Head of caudate nucleus (tissue), 42 donors: ENCODE measurements at places on chromosomes 7 and 10.

DNA sequence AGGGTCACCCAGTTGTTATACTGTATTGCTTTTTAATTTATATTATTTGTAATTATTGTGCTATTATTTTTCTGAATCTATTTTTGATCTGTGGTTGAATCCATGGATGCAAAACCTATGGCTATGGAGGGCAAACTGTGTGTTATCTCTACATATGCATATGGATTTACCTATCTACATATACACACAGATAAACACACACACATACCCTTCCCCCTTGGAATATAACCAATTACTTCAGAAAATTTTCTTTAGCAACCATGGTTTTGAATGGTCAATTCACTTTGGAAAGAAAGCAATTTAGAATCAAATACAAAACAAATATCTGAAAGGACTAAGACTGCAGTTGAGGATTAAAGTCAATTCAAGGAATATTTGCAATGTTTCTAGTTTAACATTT is 39.1 kb downstream of the MTPN start:
- no peak for DNase-seq

GRCh38 chr10:6507311-6507710 is 72.8 kb downstream of the PRKCQ start:
- DNase-seq: peak; percentile 53

- DNase-seq: peak; percentile 30
Observed at GRCh38 chr10:132709471-132709951, 76.4 kb downstream of the NKX6-2 start.

- no peak for DNase-seq
Observed at GRCh38 chr7:139659922-139660316, 117.9 kb downstream of the HIPK2 start.

- peak; percentile 67 for DNase-seq
Observed at GRCh38 chr7:149714910-149715471, 58.4 kb downstream of the ZNF467 start.

DNA sequence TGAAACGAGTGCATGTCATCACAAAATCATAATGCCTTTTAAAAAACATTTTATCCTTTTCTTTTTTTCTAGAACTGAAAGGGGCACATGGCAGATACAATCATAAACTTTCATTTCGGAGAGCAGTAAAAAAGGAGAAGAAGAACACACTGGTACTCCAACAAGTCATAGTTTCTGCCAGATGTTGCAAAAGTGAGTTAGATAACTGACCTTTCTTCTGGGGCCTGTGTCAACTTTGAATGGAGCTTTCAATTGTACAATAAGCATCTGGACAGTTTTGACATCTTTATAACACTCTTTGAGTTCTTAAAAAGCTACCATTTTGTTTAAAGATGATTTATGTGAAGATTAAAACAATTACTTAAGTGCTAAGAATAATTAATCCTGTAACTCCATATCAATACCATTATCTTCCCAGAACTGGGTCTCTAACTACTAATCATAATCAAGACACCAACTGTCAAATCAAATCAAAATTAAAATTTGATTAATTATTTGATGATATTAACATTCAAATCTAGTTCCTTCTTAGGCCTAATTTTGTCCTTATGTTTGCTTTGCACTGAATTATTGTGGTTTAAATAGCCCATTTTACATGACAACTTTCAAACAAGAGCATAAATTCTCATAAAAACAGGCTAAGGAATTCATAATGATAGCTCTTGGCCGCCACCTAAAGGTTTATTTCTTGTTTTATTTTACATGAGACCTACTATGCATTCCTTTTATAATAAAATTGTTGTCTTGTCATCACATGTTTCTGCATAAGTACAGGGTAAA is 19.5 kb upstream of the ITGB8 start:
- DNase-seq: no peak

- peak; percentile 32 for DNase-seq
Observed at GRCh38 chr7:50653126-50653864, 88.1 kb upstream of the DDC start.

GRCh38 chr7:155769701-155770100 is 42.6 kb downstream of the SHH start:
- peak; percentile 33 for DNase-seq

GRCh38 chr7:128909625-128910568 is 612 bp downstream of the KCP start:
- no peak for DNase-seq

GRCh38 chr7:85074992-85075391 is 111.9 kb downstream of the SEMA3D start:
- DNase-seq: no peak

DNA sequence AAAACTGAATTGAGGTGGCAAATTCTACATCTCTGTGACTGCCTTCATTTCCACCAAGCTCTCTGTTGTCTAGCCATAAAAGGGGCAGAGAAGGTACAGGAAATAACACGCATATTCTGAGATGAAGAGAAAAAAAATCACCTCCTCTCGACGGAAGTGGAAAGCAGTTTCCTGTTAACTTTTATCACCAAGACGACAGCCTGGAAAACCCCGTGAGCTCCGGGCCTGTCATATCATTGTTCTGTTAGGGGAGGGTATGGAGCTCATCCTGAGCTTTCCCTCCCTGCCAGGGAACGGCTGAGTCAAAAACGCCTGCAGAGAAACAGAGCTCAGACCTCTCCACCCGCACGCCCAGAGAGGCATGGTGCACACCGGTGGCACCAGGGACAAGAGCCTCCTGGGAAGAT is 200.3 kb downstream of the PRPF18 start:
- DNase-seq: peak; percentile 58

- no peak for DNase-seq
Observed at GRCh38 chr7:133583545-133584171, 330.8 kb downstream of the EXOC4 start.

GRCh38 chr7:115096262-115096661 is 174.4 kb downstream of the MDFIC start:
- no peak for DNase-seq

DNA sequence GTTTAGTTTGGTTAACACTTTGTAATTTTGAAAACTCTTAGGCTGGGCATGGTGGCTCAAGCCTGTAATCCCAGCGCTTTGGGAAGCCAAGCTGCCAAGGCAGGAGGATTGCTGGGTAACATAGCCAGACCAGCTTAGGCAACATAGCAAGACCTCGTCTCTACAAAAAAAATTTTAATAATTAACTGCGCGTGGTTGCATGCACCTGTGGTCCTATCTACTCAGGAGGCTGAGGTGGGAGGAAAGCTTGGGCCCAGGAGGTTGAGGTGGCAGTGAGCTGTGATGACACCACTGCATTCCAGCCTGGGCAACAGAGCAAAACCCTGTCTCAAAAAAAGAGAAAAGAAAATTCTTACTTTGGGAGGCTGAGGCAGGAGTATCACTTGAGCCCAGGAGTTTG is 18.2 kb downstream of the MYOZ1 start:
- DNase-seq: no peak

DNA sequence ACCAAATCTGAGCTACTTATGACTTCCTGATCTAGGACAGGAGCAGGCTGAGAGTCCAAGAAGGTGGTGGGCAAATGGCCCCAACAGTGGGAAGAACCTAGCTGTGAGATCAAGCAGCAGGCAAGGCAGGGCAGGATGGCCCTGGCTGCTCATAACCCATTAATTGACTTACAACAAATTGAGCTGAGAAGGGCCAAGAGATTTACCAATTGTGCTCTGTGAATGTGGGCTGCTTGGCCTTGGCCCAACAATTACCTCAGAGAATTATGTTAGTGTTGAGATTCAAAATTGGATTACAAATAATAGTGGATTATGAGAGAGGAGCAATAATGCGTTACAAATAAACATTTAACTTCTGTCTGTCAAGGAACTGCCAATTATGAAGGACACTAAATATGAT is 956.5 kb downstream of the KCNMA1 start:
- DNase-seq: no peak

GRCh38 chr10:78599122-78599853 is 469.5 kb upstream of the ZMIZ1 start:
- DNase-seq: no peak

DNA sequence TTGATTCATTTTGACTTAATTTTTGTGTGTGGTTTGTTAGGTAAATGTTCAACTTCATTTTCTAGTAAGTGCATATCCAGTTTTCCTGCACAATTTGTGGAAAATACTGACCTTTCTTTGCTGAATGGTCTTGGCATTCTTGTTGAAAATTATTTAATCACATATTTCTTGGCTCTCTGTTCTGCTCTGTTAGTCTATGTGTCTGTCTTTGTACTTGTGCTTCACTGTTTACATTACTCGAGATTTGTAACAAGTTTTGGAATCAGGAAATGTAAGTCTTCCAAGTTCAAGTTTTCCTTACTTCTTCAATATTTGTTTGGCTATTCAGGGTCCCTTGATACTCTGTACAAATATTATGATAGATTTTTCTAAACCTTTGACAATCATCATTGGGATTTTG is 838.2 kb upstream of the POM121L12 start:
- no peak for DNase-seq

GRCh38 chr10:106997721-106998120 is 166.8 kb downstream of the SORCS1 start:
- peak; percentile 10 for DNase-seq

GRCh38 chr10:29922892-29923291 is 136.5 kb downstream of the JCAD start:
- DNase-seq: no peak

GRCh38 chr10:124493214-124493882 is 31.7 kb downstream of the LHPP start:
- DNase-seq: no peak

DNA sequence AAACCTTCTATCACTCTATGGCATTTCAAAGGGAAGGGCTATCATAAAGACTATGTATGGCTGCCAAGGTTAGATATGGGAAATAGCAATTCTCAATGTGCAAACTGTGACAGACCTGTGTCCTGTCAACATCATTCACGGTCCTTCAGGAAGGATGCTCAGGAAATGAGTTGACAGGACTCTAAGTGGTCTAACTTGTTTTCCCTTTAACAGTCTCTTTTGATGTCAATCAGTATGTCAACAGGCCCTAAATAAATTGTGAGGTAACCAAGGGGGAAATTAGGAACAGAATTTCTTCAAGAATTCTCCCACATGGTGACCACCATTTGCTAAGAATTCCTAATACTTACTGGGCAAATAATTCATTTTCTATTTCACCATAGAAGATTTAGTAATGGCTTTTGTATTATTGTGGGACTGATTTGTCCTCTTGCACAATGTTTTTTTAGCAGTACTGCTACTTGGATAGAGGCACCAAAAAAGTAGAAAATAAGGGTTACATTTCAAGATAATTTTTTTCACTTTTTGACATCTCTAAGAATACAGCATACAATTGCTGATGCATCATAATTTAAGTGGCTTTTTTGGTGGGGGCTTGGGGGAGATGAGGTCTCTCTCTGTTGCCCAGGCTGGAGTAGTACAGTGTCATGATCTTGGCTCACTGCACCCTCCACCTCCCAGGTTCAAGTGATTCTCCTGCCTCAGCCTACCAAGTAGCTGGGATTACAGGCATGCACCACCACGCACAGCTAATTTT is 275.8 kb downstream of the CACNA2D1 start:
- no peak for DNase-seq

DNA sequence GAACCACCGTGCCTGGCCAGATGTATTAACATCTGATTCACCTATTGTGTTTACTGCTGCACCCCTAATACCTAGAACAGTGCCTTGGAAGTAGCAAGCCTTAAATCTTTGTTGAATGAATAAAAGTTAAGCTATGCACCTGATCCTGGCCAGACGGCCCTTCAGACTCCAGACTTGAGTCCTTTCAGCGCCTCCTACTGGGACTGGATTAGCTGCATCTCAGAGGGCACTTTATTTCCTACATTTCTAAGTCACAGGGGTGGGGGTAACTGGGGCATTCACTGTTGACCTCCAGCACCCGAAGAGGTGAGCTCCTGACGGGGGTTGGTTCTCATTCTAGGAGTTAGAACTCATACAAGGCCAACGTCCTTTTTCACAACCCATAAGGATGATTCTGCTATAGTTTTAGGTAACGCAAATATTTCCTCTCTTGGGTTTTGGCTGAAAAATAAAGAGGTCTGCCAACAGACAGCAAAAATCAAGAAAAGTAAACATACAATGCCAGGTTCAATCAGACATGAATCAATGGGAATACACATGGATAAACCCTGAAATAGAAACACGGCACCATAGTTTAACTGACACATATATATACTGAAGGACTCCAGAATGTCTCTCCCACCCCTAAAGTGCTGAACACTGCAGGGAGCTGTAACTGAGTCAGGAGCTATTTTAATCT is 48.0 kb upstream of the DLG5 start:
- DNase-seq: no peak

DNA sequence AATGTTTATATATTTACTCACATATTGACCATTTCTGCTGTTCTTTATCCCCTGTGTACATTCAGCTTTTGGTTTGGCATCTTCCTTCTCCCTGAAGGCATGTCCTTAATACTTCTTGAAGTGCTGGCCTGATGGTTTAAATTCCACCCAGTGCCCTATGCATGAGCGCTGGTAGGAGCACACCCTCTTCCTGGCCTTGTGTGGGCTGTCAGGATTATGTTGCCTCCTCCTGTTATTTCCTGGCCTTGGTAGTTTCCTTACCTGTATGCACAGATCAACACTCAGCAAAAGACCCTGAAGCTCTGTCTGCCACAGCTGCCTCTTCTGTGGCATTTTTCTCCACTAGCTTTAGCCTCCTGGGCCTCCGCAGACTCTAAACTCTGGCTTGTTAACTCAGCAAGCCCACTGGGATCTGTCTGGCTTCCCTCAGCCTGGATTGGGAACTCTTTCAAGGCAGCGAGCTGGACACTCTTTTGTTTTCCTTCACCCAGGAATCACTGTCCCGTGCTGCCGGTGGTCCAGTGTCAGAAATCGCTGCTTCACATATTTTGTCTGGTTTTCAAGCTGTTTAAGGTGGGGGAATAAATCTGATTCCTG is 595.2 kb downstream of the SDK1 start:
- no peak for DNase-seq

GRCh38 chr7:128215281-128215680 is 25.8 kb upstream of the LEP start:
- DNase-seq: no peak

DNA sequence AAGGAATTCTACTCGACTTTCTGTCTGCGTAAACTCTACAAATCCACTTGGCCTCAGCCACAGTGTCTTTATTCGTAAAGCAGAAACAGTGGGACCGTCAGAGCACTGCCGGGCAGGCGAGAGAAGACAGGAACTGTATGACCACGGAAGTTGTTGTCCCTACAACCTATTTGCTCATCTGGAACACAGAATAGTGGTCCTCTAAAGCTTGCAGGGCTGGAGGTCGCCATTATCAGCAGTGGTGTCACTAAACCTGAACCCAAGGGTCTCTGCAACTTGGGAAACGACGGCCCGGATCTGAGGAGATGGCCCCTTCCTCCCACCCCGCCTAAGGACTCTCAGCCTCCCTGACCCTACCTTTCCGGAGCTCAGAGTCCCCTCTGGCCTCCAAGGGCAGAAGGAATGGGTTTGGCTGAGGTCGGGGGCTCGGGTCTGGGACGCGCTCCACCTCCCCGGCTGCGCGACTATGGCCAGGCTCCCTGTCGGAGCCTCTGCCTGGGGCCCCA is 442 bp downstream of the STYXL1 start:
- DNase-seq: no peak

- peak; percentile 63 for DNase-seq
Observed at GRCh38 chr7:151232917-151233701, 826 bp downstream of the CHPF2 start.

DNA sequence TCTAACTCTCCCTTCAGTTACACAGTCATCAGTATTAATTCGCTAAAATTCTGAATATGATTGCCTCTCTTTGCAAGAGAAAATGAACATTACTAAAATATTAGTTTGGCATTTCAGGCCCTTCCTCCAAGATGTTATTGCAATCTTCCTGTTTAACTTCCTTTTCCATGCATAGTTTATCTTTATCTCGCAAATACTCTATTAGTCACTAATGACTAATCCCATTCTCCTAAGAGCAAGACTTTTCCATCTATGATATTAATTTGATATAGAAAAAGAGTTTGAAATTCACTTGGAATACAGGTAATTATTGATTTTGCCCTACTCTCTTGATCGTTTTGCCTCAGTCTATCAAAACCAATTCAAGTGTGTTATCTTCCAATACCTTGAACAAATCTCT is 41.8 kb upstream of the SEMA3A start:
- DNase-seq: no peak
